Hematopoietic multipotent progenitor cell treated with erythropoietin and hydrocortisone succinate and interleukin-3 and kit ligand, for 6 days (in vitro differentiated cells): ENCODE measurements at places on chromosomes 1 and 21.
A peak's percentile ranks its signal among the peaks of the same experiment; 100 is the strongest.

DNA sequence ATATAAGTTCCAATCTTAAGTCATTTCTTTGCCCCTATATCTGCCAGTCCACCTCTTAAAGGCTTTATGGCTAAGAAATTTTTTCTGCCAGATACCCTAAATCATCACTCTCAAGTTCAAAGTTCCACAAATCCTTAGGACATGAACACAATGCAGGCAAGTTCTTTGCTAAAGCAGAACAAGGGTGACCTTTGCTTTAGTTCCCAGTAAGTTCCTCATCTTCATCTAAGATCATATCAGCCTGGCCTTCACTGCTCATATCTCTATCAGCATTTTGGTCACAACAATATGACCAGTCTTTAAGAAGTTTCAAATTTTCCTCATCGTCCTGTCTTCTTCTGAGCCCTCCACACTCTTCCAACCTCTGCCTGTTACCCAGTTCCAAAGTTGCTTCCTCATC is 402.2 kb upstream of the RUNX1 start:
- peak; percentile 42 for DNase-seq

DNA sequence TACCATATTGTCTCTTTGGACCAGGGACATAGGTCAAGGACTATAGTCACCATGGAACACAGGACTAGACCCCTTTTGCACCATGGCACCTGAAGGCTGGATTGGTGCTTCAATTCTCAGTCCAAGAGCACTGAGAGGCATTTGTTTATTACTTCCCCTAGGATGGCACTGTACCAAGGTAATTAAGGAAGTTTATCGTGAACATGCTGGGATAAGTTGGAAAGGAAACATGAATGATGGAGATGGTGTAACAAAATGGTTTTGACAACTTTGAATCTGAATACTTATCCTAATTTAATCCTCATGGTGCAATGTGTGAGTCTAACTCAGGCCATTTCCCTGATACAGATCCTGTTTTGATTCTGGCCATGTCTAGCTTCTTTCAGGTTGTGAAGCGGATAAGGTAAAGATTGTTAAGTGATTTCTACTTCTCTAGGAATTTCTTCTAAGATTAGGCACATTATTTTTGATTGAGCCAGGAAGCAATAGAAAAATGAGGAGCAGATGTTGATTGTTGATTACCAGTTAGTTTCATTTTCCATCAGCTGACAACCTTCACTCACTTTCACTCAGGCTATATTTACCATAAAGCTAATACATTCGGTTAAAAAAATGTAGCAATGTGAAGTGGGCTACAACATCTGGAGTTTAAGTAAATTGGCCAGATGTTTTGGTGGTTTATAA is 37.3 kb upstream of the SIPA1L2 start:
- DNase-seq, result no peak

- DNase-seq, result peak; percentile 69
Measured at GRCh38 chr1:8374812-8375211, 56.9 kb downstream of the SLC45A1 start.

DNA sequence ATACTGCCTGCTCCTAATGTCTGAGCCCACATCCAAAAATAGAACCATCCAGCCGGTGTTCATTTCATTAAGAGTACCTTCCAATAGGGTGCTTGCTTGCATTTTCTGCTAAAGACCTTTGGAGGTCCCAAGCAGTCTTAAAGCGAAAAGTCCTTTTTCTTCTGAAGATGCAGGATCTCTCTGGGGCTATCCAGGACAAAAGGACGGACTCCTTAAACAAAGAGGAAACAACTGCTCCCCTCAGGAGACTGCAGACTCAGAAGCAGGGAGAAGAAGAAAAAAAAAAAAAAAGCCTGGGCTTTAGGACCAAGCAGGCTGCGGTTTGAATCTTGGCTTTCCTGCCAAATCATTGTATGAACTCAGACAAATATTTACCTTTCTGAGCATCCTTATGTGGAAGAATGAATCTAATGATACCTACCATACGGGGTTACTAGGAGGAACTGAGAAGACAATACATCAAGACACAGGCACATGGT is 204.0 kb downstream of the PLPP3 start:
- no peak for DNase-seq

- DNase-seq, result no peak
Measured at GRCh38 chr1:156347331-156347730, 9.0 kb downstream of the TSACC start.

DNA sequence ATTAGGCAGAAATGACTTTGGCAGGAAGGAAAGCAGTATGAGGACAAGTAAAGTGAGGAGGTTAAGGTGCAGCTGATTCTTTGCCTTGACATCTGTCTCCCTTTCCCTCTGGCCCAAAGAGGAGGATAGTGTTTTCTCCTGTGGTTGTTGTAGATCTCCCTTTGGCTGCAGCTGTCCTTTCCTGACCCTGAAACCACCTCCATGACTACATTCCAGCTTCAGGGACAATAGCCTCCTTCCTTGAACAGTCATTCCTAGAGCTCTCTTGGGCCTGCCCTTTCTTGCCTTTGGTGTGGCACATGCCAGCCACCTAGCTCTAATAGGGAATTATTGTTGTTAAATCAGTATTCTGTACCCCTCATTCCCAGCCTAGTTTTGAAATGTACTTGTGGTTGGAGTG is 6.2 kb downstream of the ZMYM1 start:
- DNase-seq, result no peak

DNA sequence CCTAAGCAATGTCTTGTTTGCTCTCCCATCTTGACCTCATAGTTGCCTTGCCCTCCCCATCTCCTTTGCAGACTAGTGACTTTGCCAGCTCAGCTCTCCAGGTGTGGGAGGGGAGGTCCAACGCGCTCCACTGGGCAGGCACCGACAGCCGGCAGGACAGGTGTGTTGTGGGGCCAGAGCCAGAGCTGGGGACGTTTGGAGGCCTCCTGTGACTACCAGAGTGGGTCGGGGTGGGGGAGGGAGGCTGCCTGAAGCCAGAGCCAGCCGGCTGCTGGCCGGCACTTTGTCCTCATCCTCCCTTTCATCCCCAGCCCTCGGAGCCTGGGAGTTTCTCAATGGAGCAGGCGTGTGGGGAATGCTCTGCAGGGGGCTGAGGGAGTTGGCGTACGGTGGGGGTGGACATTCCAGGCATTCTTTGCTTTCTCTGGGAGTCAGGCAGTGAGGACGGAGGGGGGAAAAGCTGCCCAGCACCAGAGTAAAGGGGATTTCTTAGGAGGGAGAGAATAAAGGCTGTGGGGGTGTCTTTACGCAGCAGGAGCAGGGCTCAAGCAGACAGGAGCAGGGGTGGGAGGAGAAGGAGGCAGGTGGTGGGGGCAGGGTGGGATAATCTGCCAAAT is 20.2 kb downstream of the NUAK2 start:
- no peak for DNase-seq

DNA sequence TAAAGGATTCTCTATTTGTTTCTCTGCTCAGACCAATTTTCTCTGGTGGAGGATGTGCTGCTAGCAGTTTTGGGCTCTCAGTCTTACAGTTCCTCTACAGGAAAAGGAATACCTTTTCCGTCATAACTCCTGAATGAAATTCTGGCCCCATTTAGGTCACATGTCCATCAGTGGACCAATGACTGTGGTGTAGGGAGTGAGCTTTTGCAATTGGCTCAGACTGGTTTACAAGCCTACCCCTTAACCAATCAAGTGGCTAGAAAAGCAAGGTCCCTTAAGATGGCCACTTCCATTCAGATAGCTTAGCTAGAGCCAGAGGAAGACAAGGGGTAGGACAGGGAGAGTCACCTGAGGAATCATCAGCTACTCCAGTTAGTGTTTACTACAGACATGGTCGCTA is 16.4 kb upstream of the ZNF281 start:
- no peak for DNase-seq

- DNase-seq, result peak; percentile 69
Measured at GRCh38 chr1:169466259-169467230, 19.2 kb downstream of the SLC19A2 start.

GRCh38 chr1:213287987-213288386 is 236.9 kb downstream of the RPS6KC1 start:
- DNase-seq, result no peak
